ENCODE measurements at places on chromosomes 11 and 22.

GRCh38 chr22:19984851-19985811 is 31.5 kb downstream of the ARVCF start:
- peak; percentile 11 for DNase-seq

- no peak for DNase-seq
Observed at GRCh38 chr11:73205661-73206343, 12.3 kb upstream of the P2RY2 start.

DNA sequence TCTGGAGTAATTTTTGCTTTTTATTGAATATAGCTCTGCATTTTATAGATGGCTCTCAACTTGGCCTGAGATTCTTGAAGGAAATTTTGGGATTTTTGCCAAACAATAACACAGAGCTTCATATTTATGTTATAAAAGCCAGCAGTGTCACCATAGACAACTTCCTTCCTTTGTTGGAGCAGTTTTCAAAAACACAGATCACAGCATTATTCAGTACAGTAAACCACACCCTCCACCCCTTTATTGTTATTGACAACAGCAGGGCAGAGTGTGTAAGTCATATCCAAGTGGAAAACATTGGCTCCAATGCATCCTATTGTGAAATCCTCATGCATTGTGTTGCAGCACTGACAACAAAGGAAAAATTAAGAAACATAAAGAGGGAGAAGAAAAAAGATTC is 62.6 kb upstream of the PRSS23 start:
- DNase-seq: no peak

GRCh38 chr11:69594481-69594880 is 46.5 kb upstream of the CCND1 start:
- DNase-seq: no peak

GRCh38 chr11:31102875-31103274 is 266.7 kb downstream of the DCDC1 start:
- no peak for DNase-seq

GRCh38 chr11:2110521-2110920 is 28.7 kb downstream of the IGF2 start:
- DNase-seq: no peak

GRCh38 chr22:49738566-49738965 is 89.1 kb downstream of the BRD1 start:
- DNase-seq: no peak

- DNase-seq: no peak
Observed at GRCh38 chr22:37141476-37141875, 8.2 kb downstream of the IL2RB start.

DNA sequence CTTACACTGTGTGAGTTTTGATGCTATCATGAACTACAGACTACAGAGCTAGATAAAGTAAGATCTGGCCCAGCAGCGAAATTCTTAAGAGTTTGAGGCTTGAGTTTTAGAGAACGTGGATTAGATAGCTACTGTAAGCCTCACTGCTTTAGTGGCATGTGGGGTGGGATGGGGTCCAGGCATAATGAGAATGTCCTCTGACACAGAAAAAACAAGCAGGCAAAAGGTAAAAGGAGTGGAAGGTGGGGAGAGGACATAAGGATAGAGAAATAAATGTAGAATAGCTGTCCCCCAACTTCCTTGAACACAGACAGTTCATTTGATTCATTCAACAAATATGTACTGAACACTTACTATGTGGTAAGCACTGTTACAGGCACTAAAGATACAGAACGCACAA is 324.5 kb upstream of the PITPNB start:
- no peak for DNase-seq

GRCh38 chr11:2480874-2481220 is 36.0 kb downstream of the KCNQ1 start:
- no peak for DNase-seq

- DNase-seq: no peak
Observed at GRCh38 chr11:28520291-28520690, 412.1 kb downstream of the METTL15 start.

GRCh38 chr11:107921997-107922396 is 6.3 kb upstream of the RAB39A start:
- no peak for DNase-seq

- DNase-seq: no peak
Observed at GRCh38 chr11:120501440-120501839, 10.1 kb upstream of the GRIK4 start.

- DNase-seq: no peak
Observed at GRCh38 chr22:47818496-47818895, 1056.0 kb downstream of the TBC1D22A start.

DNA sequence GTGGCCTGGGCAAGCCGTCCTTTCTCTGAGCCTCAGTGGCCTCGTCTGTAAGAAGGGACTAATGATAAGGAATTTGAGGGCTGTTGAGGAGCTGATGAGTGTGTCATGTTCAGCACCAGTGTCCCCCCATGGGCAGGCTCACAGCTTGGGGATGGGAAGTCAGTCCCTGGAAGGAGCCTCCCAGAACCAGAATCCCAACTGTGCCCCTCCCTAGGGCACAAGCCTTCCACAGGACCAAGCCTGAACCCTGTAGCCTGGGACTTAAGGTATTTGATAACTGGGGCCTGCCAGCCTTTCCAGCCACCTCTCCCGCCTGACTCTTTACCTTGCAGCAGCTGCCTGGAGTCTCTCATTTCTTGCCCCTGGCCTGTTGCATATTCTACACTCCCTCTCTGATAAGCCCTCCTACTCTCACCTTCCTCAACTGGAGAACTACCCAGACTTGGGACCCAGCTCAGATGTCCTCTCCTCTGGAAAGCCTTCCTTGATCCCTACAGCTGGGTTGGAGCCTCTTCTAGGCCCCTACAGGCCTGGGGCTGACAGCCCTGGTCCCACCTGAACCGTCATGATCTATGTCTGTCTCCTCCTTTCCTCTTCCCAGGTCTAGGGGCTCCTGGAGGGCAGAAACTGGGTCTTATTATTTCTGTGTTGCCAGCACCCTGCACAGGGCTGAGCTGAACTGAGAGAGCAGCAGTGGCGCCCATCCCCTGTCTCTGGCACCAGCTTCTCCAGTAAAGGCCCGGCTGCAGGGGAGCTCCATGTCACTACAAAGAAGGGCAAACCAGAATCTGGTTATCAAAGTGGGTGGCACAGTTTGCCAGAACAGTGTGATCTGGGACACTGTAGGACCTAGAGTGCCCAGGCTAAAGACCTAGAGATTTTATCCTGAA is 1.6 kb downstream of the P2RY2 start:
- DNase-seq: no peak

DNA sequence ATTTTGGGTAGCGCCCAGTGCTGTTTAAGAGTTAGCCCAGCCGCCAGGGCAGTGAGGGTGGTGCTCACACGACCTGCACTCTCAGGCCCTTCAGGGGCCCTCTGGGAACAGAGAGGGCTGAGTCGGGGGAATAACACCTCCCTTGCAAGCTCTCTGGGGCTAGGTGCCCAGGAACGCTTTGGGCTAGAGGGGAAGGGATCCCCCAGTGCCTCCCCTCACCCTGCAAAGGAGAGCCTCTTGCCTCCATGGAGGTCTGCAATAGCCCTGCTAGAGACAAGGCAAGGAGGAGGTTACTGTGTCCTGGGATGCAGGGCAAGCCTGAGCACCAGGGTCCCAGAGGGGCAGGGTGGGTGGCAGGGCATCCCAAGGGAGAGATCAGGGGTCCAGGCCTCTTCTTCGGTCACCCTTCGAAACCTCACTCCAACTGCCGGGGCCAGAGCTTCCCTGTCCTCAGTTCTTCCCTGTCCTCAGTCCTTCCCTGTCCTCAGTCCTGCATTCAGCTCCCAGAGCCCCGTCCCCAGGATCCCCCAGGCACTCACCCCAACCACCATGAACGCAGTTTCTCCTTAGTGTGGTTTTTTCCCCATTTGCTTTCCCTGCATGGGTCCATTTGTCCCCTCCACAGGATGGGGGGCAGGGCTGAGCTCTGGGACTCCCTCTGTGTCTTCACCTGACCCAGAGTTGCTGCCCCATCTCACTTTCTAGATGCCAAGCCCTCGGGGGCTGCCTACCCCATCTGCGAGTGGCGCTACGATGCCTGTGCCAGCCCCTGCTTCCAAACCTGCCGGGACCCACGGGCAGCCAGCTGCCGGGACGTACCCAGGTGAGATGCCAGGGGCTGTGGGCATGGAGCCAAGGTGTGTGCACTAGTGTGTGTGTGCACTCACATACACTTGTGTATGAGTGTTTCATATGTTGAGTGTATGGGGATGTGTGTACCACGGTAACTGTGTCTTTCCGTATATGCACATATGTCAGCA is 60.8 kb downstream of the OTOG start:
- DNase-seq: no peak

DNA sequence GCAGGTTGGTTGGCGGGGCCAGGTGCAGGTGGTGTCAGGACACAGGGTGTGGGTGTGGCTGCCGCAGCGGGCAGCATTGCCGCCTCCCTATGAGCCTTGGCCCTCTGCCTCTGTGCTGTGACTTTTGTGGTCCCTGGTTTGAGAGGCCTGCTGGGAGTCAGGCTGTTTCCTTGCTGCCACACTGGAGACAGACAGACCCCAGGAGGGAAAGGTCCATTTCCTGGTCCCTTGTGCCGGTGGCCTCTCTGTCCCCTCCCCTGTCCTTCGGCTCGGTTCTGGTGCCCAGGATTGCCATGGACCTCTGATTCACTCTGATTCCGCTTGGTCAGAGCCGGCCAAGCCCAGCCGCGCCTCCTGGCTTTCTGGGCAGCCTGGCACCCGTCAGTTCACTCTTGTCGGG is 196.9 kb downstream of the TBC1D22A start:
- DNase-seq: no peak

DNA sequence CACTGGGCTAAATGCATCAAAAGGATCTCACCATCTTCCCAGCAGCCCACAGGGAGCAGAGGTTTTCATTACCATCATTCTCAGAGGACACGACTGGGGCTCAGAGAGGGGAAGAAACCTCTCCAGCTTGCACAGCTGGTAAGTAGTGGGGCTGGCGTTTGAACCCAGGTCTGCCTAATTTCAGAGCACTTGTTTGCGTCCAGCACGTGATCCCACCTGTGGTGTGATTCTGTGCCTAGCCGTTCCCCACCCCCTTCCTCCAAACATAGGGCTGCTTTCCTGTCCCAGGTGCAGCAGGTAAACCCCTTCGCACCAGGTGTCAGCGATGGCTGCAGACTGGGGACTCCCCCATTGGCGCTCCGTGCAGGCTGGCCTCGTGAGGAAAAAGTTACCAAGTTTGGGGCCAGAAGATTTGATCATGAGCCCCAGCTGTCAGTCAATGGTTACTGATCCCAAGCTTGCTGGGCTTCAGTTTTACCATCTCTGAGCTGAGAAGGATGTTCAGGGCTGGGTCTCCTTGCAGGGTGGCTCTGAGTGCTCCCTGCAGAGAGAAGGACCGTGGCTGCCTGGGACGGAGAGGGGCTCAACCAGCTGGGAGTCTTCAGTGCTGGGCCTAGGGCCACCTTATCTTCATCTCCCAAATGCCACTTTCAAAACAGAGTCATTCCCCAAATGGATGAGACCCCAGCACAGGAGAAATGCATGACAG is 445.6 kb downstream of the TBC1D22A start:
- DNase-seq: no peak

DNA sequence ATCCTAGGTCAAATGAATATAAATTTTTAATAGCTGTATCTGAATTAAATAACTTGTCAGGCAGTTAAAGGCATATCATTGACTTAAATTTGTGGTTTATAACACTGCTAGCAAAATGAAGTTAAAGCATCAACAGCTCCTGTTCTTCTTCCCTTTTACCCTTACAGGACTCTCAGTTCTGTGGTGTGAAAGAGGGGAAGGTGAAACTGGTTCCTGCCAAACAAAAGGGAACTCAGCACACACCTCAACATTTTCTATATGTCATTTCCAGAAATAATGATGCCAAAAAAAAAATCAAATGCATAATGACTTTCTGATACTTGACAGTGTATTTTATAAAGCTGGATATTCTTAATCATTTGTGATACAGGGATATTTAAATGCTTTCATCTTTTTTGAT is 21.2 kb downstream of the ARL14EP start:
- DNase-seq: no peak

DNA sequence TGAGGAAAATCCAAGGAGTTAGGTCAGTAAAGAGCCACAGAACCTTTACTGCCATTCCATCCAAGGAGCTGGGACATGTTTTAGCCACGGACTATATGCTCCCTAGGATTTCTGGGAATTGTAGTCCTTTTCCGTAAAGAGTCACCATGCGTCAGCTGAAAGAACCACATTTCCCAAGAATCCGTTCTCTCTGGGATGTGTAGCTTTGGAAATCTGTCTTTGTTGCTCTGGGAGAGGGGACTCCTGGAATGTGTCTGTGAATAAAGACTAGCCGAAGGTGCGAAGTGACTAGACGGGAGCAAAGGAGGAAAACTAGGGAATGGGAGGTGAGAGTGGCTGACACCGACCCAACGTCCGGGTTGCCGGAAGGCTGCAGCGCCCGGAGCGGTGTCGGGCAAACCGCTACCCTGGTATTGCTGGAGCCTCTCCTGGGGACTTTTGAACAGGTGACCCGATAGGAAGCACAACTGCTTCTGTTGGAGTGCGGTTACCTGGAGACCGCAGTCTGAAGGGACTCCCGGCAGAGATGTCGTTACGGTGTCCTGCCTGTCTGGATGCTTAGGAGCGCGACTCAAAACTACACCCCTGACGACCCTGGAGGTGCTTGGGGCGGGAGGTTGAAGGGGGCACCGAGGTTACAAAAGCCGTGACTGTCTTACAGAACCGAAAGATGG is at the start of gene IFTAP:
Gene IFTAP (plus strand): TSS at position 187 of the 674 bp plus-strand sequence. CDS start 15,602 bp downstream, outside the sequence.
- peak; percentile 35 for DNase-seq

GRCh38 chr22:41523464-41524221 is 20.6 kb downstream of the POLR3H start:
- no peak for DNase-seq

DNA sequence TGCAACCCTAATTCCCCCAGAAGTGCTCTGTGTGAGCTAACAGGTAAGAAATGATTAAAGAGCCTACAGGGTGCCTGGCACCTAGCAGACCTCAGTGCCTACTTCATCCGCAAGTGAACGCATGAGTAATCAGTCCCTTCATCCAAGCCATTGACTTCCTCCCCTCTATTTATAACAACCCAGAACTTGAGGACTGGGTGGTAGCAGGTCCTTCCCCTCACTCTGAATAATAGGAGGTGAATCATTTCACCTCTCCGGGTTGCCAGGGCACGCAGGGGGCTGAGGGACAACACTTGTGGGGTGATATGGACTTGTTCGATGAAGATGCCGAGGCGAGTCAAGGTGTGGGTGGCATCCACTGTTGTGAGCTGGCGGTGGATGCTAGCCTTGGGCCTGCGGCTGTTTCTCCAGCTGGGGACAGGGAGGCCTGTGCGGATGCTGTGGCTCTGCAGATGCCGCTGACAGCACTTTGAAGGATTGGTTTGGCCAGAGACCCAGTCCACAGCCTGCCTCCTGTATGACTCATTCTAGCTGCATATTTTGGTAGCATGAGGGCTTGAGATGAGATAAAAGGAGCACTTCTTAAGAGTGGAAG is 11.7 kb upstream of the SORL1-AS1 start:
- DNase-seq: peak; percentile 92

- DNase-seq: no peak
Observed at GRCh38 chr11:123653483-123653826, 969 bp downstream of the SCN3B start.

GRCh38 chr11:5737670-5738392 is 1.6 kb downstream of the OR56B1 start:
- DNase-seq: no peak

- DNase-seq: no peak
Observed at GRCh38 chr11:63683133-63683991, 2.1 kb downstream of the RTN3 start.

- no peak for DNase-seq
Observed at GRCh38 chr11:12126344-12127019, 16.1 kb downstream of the MICAL2 start.

- DNase-seq: no peak
Observed at GRCh38 chr11:17275400-17276235, 921 bp upstream of the NUCB2 start.
